ENCODE measurements at places on chromosomes 6 and 20.

- DNase-seq, result no peak
Observed at GRCh38 chr20:16364320-16364687, 208.9 kb downstream of the KIF16B start.

GRCh38 chr6:75932067-75932466 lies 140.4 kb downstream of the IMPG1 start:
- no peak for DNase-seq

- DNase-seq, result no peak
Observed at GRCh38 chr20:59824711-59825562, 108.5 kb downstream of the SYCP2 start.

- no peak for DNase-seq
Observed at GRCh38 chr6:116047173-116047933, 13.3 kb downstream of the FRK start.

- DNase-seq, result no peak
Observed at GRCh38 chr20:8094415-8094818, 37.6 kb upstream of the PLCB1 start.

DNA sequence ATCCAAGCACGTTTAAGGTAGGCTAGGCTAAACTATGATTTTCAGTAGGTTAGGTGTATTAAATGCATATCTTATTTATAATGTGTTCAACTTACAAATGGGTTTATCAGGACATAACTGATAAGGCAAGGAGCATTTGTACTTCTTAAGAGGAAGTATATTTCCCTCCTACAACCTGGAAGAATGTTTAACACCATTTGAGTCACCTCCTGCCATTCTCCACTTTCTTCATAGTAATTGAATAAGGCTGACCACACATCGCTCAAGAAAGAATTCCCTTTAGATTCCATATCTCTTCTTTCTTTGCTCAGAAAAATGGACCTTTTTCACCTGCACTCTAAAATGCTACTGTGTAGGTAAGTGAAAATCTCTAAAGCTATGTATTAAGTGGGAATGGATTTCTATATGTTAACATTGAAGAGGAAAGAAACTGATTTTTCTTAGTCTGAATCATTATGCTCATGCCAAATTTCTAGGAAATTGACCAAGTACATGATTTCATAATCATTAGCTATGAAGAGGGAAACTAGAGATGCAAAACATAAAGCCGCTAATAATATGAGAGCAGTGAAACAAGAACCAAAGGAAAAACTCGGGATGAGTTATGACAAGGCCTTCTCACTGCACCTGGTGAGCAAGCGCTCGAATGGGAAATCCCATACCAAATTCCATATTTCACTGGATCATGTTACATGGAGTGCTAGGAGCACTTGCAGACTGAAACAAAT lies 210.4 kb downstream of the ALDH8A1 start:
- no peak for DNase-seq

DNA sequence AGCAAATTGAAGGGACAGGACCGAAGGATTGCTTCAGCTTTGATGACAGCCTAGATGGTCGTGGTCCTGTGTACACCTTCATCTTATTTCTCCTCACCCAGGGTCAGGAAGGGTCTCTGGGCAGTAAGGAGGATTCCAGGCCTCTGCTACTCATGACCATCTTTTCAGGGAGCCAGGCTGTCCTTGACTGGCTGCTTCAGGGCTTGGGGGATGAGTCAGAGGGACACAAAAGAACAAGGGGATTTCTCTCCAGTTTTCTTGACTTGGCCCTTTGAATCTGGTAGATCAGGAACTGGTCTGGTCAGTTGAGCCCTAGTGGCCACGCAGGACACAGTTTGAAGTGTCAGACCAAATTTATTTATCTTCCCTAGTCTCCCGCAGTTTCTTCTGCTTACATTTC lies 402.1 kb upstream of the CHD6 start:
- DNase-seq, result no peak

DNA sequence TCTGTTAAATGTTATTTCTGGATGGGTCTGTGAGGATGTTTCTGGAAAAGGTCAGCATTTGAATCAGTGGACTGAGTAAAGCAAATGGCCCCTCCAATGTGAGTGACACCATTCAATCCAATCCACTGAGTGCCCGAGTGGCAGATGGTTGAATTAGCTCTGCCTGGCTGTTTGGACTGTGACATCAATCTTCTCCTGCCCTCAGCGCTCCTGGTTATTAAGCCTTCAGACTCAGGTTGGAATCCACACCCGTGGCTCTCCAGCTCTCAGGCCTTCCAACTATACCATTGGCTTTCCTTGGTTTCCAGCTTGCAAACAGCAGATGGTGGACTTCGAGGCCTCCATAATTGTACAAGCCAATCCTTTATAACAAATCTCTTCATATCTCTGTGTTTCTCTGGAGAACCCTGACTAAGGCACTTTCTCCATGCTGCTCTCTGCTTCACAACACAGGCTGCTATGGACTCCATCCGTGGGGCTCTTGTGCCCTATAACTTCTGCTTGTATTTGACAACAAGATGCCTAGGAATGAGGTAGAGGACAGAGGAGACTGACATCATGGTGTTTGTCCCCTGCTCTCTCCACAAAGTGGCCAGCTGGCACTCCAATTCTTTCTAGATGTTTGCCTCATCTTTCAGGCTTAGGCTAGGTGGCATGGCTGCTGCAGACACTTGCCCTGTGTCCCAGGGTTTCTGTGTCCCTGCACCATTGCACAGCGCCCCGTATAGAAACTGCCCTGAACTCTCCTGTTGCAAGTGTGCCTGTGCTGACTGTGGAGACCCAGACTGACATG lies 4.8 kb upstream of the CSTL1 start:
- no peak for DNase-seq

- no peak for DNase-seq
Observed at GRCh38 chr20:47019121-47019824, 124.6 kb downstream of the EYA2 start.

DNA sequence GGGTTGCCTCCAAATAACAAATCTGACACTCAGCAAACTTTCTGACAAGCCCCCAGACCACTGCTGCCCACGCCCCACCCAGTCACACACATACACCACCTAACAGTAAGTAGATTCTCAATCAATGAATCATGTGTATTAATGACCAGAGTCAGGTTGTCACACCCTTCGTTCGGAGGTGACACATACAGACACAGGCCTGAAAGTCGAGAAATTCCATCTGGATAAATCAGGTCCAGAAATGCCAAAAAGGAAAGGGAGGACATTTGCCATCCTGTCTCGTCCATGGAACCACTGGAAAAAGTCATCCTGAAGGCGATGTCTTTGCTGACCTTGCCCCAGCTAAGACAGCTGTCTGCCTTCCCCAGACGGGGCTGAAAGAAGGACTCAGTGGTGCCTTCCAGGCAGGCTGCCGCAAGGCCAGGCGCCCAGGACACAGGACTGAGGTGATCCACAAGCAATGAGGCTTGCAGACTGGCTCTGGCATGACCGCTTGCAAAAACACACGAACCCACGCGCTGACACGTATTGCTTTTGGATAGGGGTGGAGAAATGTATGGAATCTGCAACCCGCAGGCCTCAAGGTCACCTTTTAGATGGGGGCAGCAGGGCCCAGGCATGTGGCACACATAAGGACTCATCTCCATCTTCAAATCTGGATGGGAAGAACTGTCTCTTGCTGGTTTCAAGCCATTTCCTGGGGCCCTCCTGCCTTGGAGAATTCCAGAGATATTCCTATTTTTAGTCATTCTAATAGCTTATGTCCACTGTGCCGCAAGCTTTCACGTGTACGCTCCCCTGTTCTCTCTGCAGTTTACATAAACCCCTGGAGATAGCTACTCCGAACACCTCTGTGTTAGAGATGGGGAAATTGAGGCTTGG lies 9.0 kb downstream of the NFATC2 start:
- peak; percentile 23 for DNase-seq

GRCh38 chr6:11358904-11359830 lies 126.7 kb upstream of the NEDD9 start:
- no peak for DNase-seq

- no peak for DNase-seq
Observed at GRCh38 chr6:116611056-116611455, 5.2 kb upstream of the RSPH4A start.

GRCh38 chr20:51789434-51789833 lies 12.9 kb downstream of the SALL4 start:
- no peak for DNase-seq

GRCh38 chr6:25061289-25061936 lies 125.7 kb upstream of the RIPOR2 start:
- DNase-seq, result no peak

DNA sequence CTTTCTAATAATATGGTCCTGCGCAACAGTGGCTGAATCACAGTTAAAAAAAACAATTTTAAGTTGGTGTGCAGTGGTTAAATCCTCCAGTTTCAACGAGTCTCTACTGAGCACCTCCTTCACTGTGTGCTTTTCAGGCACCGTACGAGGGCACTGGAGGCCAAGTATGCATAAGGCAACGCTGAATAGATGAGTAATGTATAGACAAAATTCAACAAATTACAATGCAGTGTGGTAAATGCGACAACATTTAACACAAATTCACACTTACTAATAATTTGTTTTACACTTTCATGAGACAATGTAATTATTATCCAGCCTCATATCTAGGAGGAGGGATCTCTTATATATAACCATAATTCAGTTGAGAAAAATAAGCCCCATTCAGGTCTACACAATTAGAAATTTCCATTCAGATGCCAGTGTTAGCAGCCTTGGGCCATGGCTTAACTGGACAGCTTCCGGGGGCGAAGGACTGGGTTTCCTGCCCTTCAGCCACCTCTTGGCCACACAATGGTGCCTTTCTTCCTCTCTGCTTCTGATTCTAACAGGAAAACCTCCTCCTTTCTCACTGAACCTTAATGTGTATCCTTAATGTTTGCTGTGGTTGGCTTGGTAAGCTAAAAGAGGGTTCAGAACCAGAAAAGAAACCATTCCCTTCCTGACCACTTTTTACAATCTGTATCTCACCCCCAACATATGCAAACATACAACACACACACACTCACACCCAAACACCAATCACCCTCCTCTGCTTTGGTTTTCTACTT lies 51.9 kb downstream of the B4GALT5 start:
- no peak for DNase-seq

DNA sequence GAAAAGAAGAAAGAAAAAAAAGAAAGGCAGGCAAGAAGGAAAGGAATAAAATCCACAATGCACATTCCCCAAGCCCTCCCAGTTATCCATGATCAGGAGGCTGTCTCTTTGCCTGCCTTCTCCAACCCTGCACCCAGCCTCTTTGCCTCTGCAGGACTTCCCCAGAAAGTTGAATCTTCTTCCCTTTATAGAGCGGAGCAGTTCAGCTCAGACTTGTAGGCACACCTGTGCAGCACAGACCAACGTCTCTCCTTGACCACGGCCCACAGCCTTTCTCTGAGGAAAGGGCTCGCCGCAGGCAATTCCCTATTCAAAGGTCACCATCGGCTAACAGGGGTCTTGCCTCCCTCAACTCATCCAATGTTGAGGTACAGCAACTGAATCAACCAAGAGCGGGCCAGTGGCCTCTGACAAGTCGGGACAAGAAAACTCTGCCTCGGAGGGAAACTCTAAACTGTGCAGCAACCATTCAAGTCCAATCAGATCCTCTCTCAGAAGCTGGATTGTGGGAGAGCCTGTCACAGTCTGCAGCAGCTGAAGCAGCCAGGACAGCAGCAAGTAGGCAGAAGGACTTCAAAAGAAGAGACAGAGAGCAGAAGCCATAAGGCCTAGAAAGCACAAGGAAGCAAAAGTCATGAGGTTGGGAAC lies 529.2 kb upstream of the JARID2 start:
- no peak for DNase-seq

- DNase-seq, result no peak
Observed at GRCh38 chr20:6966721-6967120, 199.2 kb downstream of the BMP2 start.

DNA sequence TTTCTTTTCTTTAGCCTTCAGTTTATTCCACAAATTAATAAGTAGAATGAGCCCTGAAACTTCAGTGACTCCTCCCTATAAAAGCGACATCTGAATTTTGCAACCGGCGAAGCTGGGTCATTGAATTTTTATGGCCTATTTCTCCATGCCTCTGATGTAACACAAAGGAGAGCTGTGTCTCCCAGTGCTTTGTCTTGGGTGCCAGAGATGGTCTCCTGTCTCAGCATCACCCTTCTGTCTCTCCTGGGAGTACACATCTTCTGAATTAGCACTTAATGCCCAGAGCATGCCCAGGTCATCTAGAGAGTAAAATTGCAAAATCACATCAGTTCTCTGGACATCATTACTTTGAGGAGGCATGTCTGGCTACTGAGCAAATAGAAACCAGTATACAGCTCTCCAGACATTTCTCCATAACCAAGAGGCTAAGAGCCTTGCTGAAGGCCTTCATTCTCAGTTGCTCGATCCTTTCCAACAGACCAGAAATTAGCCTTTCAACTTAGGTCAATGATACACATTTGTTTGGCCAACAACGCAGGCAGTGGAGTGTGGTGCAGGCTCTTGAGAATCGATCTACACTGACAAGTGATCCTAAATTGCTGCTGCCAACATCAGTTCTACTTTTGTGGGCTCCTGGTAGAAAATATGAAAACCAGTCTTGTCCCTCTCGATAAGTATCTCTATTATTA lies 176.0 kb upstream of the FOXQ1 start:
- no peak for DNase-seq

DNA sequence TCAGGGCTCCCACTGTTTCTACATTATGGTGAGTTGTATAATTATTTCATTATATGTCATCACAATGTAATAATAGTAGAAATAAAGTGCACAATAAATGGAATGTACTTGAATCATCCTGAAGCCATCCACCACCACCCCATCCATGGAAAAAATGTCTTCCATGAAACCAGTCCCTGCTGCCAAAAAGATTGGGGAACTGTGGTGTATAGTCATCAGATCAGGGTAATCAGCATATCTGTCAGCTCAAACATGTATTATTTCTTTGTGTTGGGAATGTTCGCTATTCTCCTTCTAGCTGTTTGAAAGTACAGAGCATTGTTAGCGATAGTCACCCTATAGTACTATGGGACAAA lies 33.8 kb upstream of the SLC22A23 start:
- no peak for DNase-seq

DNA sequence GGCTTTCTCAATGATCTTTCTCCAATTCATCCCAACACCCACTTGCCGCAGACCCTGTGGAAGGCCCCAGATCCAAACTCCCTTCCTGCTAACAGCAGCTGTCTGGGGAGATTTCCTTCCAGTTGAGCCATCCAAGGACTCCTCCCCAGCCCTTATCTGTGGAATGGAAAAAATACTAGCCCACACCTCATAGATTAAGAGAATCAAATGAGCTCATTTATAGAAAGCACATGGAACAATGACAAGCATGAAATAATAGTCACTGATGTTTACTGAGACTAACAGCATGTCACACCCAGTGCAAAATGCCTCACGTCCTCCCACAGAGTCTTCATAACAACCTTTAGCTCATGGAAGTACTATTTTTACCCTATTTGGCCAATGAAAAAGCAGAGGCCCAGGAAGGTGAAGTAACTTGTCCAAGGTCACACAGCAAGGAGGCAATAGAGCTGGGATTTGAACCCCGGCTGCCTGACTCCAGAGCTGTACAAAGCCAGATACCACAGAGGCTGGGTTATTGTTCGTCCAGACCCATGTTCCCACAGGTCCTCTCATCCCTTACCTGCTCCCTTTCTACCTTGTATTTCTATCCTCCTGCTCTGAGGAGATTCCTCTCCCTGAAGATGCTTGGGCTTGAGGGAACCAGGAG lies 23.4 kb upstream of the PTGIS start:
- peak; percentile 29 for DNase-seq
